Glomerular endothelial cell (primary cell): ENCODE measurements at places on chromosomes 4 and X.

GRCh38 chrX:23656091-23656490 is 11.2 kb upstream of the PRDX4 start:
- no peak for DNase-seq

DNA sequence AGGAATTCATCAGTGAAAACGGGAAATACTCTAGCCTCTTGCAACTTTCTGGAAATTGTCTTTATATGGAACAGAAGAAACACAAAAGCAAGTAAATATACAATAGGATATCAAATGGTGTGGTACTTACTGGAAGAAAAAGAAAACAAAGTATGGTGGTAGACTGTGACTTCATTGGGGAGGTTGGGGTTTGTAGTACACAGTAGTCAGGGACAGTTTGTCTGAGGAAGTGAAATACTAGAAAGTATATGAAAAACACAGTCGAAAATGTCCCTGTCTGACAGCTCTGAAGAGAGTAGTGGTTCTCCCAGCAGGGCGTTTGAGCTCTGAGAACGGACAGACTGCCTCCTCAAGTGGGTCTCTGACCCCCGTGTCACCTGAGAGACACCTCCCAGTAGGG is 390.0 kb upstream of the NWD2 start:
- DNase-seq, result no peak

- DNase-seq, result no peak
These were observed 18.1 kb upstream of the PLP1 start for GRCh38 chrX:103758555-103758954.

- DNase-seq, result no peak
These were observed 8.7 kb downstream of the GASK1B start for GRCh38 chr4:158163941-158164767.

- DNase-seq, result no peak
These were observed 181.0 kb downstream of the MAML3 start for GRCh38 chr4:139973015-139973414.

DNA sequence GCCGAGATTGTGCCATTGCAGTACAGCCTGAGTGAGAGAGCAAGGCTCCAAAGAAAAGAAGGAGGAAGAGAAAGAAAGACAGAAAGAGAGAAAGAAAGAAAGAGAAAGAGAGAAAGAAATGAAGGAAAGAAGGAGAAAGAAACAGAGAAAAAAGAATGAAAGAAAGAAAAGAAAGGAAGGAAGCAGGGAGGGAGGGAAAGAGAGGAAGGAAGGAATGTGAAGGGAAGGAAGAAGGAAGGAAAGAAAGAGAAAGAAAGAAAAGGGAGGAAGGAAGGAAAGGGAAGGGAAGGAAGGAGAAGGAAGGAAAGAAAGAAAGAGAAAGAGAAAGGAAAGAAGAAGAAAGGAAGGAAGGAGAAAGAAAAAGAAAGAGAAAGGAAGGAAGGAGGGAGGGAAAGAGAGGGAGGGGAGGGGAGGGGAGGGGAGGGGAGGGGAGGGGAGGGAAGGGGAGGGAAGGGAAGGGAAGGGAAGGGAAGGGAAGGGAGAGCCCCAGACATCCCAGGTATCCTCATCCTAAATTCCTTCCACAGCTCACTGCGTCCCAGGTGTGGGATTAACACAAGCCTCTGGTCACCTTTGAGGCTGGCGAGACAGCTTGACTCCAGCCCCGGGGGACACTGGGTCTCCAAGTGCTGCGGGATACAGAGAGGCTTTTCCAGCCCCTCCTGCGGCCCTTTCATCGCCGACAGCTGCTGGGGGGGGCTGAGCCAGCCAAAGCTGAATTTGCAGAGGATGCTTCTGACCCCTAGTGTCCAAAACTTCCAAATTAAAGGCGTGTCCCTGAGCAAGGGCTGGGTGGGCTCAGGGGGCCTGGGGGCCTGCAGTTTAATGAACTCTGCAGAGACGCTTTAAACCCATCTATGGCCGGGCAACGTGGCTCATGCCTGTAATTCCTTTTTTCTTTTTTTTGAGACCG is 24.2 kb upstream of the CSF2RA start:
- no peak for DNase-seq

- no peak for DNase-seq
These were observed 300.9 kb upstream of the HS3ST1 start for GRCh38 chr4:11729548-11729947.

GRCh38 chrX:139023531-139023930 is 312.0 kb upstream of the FGF13 start:
- no peak for DNase-seq

DNA sequence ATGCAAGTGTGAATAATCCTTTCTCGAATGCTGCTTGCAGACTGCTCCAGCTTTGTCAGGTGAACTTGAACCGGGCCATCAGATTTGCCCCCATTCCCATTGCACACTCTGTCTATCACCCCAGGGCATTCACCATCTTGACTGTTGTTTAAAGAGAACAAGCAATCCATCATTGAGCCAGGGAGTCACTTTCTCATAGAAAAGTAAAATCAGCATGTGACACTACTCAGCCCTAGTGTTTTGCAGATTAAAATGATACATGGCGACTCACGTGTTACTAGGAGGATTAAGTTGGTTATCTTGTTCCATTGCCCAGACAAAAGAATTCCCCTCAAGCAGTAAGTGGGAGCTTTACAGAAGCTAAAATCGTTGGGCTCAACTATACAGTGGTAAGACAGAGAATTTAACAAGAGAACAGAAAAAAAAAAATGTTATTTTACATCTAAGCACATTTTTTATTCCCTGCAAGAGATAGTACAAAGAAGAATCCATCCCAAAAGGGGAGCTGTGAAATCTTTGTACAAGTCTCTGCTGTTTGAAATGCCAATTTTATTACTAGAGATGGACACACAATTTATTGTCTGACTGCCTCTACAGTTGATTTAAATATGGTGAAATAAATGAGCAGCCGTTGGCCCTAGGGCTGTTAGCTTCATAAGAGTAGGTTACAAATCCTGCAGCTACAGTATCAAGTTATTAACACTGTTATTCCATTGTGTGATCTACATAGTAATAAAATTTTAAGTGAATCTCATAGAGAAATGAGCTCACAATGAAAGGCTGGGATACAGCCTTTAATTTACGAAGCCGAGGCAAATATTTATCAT is 67.5 kb downstream of the NEUROG2 start:
- no peak for DNase-seq

- no peak for DNase-seq
These were observed 109.0 kb downstream of the ANXA3 start for GRCh38 chr4:78660559-78660958.
